ENCODE measurements at places on chromosomes 12 and 14. TPM values are rescaled to one million over a fixed set of nuclear protein-coding genes. Genes with fewer than 3 reads are reported as not detected.

The DACT1 gene
- total RNA-seq: 4.6 TPM

The OR5AU1 gene
- not detected for total RNA-seq

The SDR9C7 gene
- total RNA-seq: not detected

The LRIG3 gene
- total RNA-seq: 11.6 TPM

The SPRYD4 gene
- 4.2 TPM for total RNA-seq

The LGR5 gene
- 0.09 TPM for total RNA-seq

The GLIPR1L1 gene
- total RNA-seq: 1.9 TPM

The CELA1 gene
- total RNA-seq: not detected

The AKAP3 gene
- total RNA-seq: 1.3 TPM

The OR6C4 gene
- not detected for total RNA-seq

The PRB2 gene
- total RNA-seq: not detected

The DDHD1 gene
- 12.8 TPM for total RNA-seq

DNA sequence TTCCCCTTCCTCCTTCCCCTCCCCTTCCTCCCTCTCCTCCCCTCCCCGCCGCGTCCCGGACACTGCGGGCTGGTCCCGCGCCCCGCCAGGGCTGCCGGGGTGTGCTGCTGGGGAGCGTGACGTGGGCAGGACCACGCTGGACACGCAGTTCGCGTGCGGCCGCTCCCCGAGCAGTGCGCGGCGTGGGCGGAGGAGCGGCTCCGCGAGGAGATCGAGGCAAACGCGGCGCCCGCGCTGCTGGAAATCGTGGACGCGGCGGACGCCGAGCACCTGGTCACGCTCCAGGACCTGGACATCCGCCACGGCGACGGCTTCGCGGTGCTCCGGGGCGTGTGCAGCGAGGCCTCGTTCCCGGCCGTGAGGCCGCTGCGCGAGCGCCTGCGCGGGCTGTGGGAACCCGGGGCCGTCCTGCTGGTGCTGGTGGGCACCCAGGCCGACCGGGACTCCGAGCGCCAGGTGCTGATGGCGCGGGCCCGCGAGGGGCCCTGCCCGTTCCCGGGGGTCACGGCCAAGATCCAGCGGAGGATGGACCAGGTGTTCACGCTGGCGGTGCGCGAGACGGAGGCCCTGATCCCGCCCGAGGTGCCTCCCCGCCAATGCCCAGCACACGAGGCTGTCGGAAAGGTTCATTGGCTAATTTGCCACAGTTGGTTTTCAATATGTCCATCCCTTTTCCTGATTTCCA is 84.3 kb downstream of the TNFAIP2 start:
- DNase-seq: peak; percentile 36

- DNase-seq: no peak
These were observed 51.9 kb upstream of the CISTR start for GRCh38 chr12:53803703-53804102.

DNA sequence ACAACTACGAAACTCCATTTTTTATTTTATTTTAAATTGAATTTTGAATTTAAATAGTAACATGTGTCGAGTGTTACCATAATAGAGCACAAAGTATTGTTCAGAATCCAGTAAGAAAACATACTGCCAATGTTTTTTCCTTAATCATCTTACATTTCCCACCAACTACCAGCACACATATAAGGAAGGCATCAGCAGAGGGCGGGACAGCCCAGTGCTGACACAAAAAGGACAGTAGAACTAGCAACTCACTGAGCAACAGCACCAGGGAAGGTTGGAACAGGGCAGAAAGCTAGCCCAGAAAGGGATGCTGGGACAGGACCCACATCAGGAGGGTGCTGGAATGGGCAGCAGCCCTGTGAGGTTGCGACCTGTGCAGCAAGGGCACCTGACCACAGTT is 43.9 kb downstream of the DICER1 start:
- DNase-seq: no peak

GRCh38 chr12:132617135-132617701 is 1.4 kb upstream of the P2RX2 start:
- no peak for DNase-seq

GRCh38 chr12:132003846-132004245 is 54.1 kb downstream of the EP400 start:
- no peak for DNase-seq

DNA sequence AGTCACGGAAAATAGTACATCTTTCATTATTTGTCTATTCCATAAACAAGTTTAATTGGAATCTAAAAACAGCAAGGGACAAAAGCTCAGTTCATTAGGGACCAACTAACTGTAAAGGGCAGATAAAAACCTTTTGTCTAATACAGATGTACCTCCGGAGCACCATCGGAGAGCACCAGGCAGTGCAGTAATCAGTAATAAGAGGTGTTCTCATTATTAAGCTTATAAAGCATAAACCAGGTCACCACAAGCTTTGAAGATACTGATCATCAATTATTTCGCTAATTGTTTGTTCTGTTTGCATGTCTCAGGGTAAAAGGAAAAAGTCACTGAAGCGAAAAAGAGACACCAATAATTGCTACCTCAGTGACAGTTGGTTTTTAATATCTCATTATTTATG is 207.3 kb upstream of the PRKD1 start:
- DNase-seq: no peak

DNA sequence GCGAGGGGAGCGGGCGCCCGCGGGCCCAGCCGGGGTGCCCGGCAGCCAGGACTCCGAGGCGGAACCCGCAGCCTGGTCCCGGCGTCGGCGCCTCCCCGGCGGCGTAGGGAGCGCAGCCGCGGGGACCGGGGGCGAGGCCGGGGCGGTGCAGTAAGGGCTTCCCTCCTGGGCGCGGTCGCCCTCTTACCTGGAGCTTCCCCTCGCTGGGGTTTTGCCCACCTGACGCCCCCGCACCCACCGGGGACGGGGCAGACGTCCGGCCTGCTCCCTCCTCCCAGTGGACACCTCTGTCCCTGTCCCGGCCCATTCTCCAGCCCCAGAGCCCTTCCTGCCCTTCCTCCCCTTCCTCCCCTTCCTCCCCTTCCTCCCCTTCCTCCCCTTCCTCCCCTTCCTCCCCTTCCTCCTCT is 413 bp upstream of the TUBA1C start:
- no peak for DNase-seq

- no peak for DNase-seq
These were observed 114.3 kb downstream of the SLC15A5 start for GRCh38 chr12:16163146-16163545.

- no peak for DNase-seq
These were observed 379.9 kb upstream of the DCN start for GRCh38 chr12:91562476-91562875.

DNA sequence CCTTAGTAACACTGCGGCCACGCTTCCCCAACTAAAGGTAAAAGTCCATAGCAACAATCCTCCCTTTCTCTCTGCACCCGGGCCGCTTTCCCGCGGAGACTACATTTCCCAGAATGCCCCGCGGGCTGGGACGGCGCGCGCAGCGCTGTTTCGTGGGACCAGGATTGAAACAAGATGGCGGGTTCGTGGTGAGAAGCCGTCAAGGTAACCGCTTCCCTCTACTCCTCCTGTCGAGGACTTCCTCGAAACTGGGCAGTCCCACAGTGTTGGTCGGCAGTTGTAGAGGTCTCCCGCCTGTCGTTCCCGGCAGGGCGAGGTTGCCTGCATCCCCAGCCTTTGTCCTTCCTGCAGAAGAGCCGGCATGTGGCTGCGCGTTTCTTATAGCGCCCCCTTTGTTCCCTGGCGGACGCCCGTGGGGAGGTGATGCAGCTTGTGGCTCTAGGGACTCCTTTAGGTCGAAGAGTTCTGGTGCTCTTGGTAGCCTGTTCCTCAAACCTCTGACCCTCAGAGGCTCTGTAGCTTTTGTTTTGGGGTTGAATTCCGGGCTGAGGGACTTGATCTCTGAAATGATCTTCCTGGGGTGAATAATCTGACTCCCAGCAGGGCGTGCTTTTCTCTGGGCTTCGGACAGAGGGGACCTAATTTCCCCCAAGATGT is at the start of gene MRPL42:
Gene MRPL42, plus strand, starts transcription at position 164 of the 657 bp plus-strand sequence. CDS start 1,772 bp downstream, outside the sequence.
- DNase-seq: peak; percentile 95

DNA sequence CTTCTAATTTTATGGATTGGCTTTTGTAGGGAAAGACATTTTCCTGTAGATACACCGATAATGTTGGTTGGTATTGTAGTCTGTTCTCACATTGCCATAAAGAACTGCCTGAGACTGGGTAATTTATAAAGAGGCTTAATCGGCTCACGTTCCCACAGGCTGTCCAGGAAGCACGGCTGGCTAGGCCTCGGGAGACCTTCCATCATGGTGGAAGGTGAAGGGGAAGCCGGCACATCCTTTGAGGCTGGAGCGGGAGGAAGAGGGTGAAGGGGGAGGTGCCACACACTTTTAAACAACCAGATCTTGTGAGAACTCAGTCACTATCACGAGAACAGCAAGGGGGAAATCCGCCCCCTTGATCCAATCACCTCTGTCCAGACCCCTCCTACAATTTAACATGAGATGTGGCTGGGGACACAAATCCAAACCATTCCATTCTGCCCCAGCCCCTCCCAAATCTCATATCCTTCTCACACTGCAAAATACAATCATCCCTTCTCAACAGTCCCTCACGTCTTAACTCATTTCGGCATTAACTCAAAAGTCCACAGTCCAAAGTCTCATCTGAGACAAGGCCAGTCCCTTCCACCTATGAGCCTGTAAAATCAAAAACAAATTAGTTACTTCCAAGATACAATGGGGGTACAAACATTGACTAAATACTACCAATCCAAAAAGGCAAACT is 66.7 kb upstream of the EIF5 start:
- no peak for DNase-seq

- DNase-seq: no peak
These were observed 22.7 kb downstream of the MFAP5 start for GRCh38 chr12:8639936-8640335.

DNA sequence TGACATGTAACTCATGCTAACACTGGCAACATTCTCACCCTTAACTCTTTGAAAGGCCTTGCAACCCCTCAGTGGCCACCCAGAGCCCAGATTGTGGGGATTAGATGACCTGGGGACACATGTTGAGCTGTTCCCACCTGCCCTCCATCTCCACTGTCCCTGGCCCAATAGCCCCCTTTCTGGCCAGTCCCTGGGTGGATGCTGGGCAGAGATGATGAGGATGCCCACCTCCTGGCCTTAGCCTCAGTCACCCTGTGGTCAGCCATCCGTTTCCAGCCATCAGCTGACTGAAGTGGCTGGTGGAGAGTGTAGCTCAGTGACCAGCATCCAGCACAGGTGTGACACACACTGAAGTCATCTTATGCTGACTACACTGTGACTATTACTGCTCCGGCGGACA is 4.7 kb downstream of the ANHX start:
- no peak for DNase-seq

GRCh38 chr12:40907115-40907527 is 214.9 kb downstream of the CNTN1 start:
- DNase-seq: no peak

DNA sequence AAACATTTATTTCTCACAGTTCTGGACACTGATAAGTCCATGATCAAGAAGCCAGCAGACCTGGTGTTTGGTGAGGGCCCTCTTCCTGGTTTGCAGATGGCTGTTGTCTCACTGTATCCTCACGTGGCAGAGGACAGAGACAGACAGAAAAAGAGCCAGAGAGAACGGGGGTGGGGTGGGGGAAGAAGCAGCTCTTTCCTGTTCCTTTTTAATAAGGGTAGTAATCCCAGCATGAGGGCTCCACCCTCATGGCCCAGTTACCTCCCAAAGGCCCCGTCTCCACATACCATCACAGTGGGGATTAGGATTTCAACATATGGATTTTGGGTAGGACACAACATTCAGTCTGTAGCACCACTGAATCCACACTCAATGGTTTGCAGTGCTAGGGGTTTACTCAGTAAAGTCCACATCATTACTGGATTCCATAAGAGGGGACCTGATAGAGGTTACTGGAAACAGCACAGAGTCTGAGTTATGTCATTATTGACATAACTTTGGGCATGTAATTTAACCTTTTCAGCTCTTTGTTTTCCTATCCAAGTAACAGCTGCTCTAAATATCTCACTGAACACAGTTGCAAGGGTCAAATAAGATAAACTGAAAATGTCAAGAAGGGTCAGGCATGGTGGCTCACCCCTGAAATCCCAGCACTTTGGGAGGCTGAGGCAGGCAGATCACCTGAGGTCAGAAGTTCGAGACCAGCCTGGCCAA is 53.2 kb downstream of the RPAP3 start:
- DNase-seq: no peak

- no peak for DNase-seq
These were observed 20.3 kb upstream of the SYCP3 start for GRCh38 chr12:101759396-101760047.

GRCh38 chr14:31205681-31206535 is 1.7 kb downstream of the HECTD1 start:
- no peak for DNase-seq

GRCh38 chr12:100442403-100442802 is 31.3 kb upstream of the NR1H4 start:
- no peak for DNase-seq

DNA sequence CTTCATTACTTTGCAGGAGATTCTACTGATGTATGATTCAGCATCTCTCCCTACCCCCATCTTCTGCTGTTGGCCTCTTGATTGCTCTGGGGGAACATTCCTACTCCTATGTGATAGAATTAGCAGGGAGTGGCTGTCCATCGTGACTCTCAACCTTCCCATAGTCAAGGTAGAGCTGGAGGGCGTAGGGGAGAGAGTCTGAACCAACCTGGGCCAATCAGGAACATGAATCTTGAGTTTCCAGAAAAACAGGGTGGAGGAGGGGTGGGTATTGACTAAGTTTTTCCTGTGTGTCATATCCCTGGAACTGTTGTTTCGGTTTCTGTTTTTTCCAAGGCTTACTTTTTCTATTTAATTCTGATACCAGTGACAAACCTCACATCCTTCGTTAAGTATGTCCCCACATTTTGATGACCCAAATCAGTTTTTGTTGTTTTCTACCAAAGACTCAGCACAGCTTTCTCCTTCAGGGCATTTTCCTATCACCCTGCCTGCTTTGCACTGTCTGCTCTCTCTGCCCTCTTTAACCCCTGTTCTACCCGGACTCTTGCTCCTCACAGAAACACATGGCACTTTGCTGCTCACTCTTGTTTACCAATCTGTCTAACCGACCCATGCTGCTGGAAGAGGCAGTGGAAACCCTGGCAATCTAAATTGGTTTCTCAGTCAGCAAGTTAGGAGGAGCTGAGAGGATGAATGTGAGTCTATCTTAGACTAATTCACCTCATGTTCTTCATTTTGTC is 1428.3 kb downstream of the AACS start:
- no peak for DNase-seq

DNA sequence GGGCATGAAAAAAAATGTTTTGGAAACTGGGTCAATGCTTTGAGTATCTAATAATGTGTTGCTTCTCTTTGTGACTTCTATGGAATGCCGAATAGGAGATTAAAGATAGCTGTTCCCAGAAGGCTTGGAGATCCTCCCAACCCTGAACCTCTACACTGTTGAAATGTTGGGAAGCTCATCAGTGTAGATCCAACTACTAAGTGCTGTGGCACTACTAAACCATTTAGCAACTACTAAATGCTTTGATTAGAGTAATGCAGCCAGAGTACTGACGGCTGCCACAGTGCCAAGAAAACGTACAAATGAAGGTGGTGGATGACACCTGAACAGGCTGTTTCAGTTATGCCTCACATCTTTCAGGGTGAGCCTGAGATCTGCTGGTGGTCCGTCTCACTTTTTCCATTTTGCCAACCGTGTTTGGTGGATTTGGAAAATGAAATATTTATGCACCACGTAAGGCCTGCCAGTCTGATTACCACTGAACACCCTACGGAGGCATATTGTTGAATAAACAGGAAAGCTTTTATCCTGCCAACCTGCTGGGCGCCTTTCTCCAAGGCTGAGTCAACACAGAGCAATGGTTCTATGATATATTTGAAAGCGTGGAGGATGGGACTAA is 938.0 kb upstream of the FLRT2 start:
- no peak for DNase-seq
